ENCODE measurements at places on chromosomes 4 and X.
A peak's percentile ranks its signal among the peaks of the same experiment; 100 is the strongest.

DNA sequence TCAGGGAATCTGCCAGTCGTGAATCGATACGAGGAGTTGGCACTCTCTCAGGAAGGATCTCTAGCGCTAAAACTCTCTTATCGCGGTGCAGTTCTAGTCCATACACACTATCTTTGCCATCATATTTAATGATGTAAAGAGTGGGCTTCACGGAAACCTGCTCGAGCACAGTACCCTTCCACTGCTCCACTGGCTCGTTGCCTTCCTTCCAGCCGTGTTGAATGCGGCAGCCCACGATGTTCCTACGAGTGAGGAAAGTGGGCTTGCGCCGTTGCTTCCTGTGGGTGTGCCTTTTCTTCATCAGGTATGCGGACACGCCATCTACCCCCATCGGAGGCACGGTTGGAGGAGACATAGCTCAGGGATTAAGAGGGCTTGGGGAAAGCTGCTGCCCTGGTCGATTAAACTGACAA is 661 bp downstream of the SPIN4 start:
- no peak overlapping the region for H3K27ac ChIP-seq
- no peaks in the 10 kb centered on the region for H3K36me3 ChIP-seq
- no peaks in the 10 kb centered on the region for H3K4me1 ChIP-seq
- H3K4me3 ChIP-seq = peak overlapping the region; percentile 67

DNA sequence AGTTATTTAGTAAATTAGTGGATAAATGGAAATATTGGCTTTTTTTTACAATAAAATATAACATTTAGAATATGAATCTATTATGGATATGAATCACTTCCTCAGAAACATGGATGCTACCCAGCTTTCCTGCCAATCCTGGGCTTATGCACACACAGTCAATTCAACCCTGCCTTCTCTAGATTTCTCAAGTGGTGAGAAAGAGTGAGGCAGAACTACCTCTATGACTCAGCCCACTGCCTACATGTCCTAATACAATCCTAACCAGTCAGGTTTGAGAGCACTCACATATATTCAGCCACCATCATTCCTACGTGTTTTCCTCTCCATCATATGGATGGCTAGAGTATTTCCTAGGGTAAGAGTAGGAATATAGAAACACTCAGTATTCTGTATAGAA is 91.1 kb upstream of the ANKRD50 start:
- no peak for DNase-seq
- no peak overlapping the region for H3K4me3 ChIP-seq
- H3K27ac ChIP-seq = no peak overlapping the region
- H3K36me3 ChIP-seq = no peaks in the 10 kb centered on the region

- no peaks in the 10 kb centered on the region for H3K27me3 ChIP-seq
- no peak overlapping the region for H3K4me3 ChIP-seq
- H3K36me3 ChIP-seq = no peaks in the 10 kb centered on the region
- no peak for DNase-seq
Observed at GRCh38 chrX:38878641-38879340, 77.5 kb downstream of the MID1IP1 start.

GRCh38 chr4:40458683-40459082 is 123.5 kb downstream of the CHRNA9 start:
- H3K27me3 ChIP-seq = no peaks in the 10 kb centered on the region
- H3K27ac ChIP-seq = no peak overlapping the region
- no peak overlapping the region for H3K4me3 ChIP-seq
- H3K36me3 ChIP-seq = no peaks in the 10 kb centered on the region

- no peaks in the 10 kb centered on the region for H3K27me3 ChIP-seq
- H3K27ac ChIP-seq = no peak overlapping the region
- H3K4me3 ChIP-seq = no peak overlapping the region
- 0 out of 2 replicates have a peak, but pooled peaks cover 1% of the 10 kb centered on the region for H3K4me1 ChIP-seq
- H3K36me3 ChIP-seq = no peaks in the 10 kb centered on the region
Observed at GRCh38 chr4:175054980-175055379, 136.8 kb downstream of the ADAM29 start.

- no peak for DNase-seq
- no peaks in the 10 kb centered on the region for H3K27me3 ChIP-seq
- H3K4me3 ChIP-seq = no peak overlapping the region
- 0 out of 2 replicates have a peak, but pooled peaks cover 1% of the 10 kb centered on the region for H3K4me1 ChIP-seq
- H3K36me3 ChIP-seq = no peaks in the 10 kb centered on the region
- no peak overlapping the region for H3K27ac ChIP-seq
Observed at GRCh38 chr4:122635205-122635604, 14.3 kb upstream of the IL21 start.

DNA sequence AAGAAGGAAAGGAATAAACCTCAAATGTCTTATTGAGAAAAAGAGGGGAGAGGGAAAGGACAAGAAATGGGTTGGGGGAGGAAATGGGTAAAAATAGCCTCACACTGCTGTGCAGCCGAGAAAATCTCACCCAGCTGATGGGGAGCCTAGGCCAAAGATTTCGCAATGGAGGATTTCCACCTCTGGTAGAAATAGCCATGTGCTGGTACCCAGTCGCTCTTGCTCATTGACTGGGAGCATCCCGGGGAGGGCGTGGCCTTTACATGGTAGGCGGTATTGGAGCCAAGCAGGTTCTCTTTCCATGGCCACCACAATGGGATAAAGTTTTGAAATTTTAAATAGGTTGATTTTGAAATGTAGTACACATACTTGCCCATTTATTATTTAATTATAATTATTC is 255.1 kb upstream of the LDB2 start:
- no peaks in the 10 kb centered on the region for H3K36me3 ChIP-seq
- no peak overlapping the region for H3K4me3 ChIP-seq
- H3K27ac ChIP-seq = no peak overlapping the region
- peaks cover 3% of the 10 kb centered on the region for H3K4me1 ChIP-seq
- no peaks in the 10 kb centered on the region for H3K27me3 ChIP-seq

- no peaks in the 10 kb centered on the region for H3K36me3 ChIP-seq
- no peaks in the 10 kb centered on the region for H3K4me1 ChIP-seq
- no peak overlapping the region for H3K4me3 ChIP-seq
Observed at GRCh38 chrX:7115557-7115956, 32.0 kb upstream of the STS start.

DNA sequence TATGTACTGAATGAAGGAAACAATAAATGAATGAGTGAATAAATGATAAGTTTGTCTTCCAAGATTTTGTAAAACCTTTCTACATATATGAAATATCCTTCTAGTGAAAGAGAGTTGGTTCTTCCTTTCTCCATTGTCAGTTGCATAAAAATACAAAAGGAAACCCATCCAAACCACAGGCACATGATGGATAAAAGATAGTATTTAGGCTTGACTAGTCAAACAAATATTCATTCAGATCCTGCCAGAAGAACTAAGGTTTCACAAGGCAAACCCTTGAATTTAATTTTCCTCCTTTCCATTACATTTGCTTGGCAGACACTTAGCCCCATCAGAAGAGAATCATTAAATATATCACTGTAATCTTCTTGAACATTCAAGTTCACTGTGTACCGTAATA is 208.4 kb downstream of the COL25A1 start:
- H3K27me3 ChIP-seq = no peaks in the 10 kb centered on the region
- H3K4me1 ChIP-seq = no peaks in the 10 kb centered on the region
- no peaks in the 10 kb centered on the region for H3K36me3 ChIP-seq

- no peaks in the 10 kb centered on the region for H3K4me1 ChIP-seq
- H3K4me3 ChIP-seq = no peak overlapping the region
- H3K27me3 ChIP-seq = no peaks in the 10 kb centered on the region
- H3K27ac ChIP-seq = no peak overlapping the region
Observed at GRCh38 chr4:138242834-138243156, 646 bp upstream of the SLC7A11 start.

- no peaks in the 10 kb centered on the region for H3K36me3 ChIP-seq
- DNase-seq = no peak
- H3K27ac ChIP-seq = no peak overlapping the region
- H3K4me1 ChIP-seq = no peaks in the 10 kb centered on the region
- H3K4me3 ChIP-seq = no peak overlapping the region
- no peaks in the 10 kb centered on the region for H3K27me3 ChIP-seq
Observed at GRCh38 chr4:16238327-16238726, 12.1 kb upstream of the TAPT1 start.

DNA sequence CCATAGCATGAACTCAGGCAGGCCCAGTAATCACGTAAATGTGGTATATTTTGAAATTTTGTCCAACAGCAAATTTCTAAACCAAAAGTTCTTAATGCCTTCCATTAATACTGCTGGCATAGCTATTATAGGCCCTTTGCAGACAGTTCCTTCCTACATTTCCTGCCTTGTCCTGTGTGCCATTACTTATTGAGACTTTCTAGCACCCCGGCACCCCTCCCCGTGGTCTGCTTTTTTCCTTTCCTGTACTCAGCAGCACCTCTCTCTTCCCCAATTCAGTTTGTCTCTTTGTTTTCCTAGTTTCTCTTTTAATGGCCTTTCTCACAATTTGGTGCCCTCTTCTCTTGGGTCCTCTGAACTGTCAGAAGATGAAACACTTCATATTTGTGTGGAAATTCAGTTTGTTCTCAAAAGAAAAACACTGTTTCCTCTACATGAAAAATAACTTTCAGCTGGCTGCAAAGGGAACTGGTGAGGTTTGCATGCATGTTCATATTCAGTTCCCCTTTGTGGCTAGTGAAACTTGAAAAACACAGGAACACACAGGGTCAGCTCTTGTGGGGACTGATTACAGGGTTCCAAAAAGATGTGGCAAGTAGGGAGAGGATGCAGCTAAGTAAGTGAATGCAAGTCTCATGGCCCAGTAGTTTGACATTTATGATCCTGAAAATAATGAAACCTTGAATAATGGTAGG is 17.1 kb downstream of the GPR34 start:
- no peak overlapping the region for H3K4me3 ChIP-seq
- no peak for DNase-seq
- H3K4me1 ChIP-seq = no peaks in the 10 kb centered on the region
- no peaks in the 10 kb centered on the region for H3K27me3 ChIP-seq
- H3K36me3 ChIP-seq = no peaks in the 10 kb centered on the region
- H3K27ac ChIP-seq = no peak overlapping the region
